ENCODE measurements at places on chromosomes 3 and 15.

DNA sequence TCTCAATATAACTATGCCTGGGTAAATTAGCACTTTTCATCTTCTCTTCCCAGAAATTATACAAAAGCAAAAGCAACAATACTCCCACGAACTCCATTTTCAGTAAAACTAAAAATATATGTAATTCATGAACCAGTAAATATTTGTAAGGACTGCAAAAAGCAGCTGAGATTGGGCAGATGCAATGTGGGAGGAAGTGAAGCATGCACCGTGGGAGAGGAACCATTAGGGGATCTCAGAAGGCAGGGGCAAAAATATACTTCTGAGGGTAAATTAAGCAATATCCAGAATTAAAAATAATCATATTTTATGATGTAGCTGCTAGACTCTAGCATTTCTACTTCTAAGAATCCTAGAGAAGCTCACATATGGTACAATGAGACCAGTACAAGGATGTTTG lies 20.2 kb downstream of the CFAP91 start:
- DNase-seq: no peak

GRCh38 chr3:135125171-135125801 lies 330.2 kb downstream of the EPHB1 start:
- no peak for DNase-seq

DNA sequence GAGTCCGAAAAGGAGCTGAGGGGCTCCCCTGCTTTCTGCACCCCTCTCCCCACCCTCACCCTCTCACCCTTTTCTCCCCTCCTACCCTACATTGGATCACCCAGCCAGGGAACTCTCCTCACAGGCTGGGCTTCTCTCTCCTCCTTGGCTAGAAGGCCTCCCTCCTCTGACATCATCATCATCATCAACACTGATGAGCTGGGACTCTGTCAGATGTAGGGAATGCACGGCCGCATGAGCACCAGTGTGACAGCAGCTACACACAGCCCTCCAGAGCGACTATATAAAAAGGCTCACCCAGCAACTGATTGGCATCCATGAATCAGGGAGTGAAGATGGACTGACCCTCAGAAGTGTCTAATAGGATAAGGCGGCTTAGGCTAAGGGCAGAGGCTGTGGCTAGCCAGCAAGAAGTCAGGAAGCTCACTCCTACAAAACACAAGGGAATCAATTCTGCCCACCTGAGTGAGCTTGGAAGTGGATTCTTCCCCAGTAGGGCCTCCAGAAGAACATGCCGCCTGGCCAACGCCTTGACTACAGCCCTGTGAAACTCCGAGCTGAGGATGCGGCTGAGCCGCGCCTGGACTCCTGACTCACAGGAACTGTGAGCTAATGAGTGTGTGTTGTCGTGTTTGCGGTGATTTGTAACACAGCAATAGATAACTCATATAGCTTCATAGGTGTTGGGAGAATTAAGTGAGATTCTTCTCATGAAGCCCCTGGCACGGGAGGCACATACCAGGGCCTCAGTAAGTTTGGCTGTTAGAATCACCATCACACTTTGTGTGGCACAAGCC lies 147.6 kb downstream of the FAM43A start:
- DNase-seq: no peak

- DNase-seq: no peak
These were observed 809.2 kb downstream of the NAALADL2 start for GRCh38 chr3:175668300-175668699.

- DNase-seq: no peak
These were observed 2.9 kb upstream of the USP3 start for GRCh38 chr15:63501256-63502089.

DNA sequence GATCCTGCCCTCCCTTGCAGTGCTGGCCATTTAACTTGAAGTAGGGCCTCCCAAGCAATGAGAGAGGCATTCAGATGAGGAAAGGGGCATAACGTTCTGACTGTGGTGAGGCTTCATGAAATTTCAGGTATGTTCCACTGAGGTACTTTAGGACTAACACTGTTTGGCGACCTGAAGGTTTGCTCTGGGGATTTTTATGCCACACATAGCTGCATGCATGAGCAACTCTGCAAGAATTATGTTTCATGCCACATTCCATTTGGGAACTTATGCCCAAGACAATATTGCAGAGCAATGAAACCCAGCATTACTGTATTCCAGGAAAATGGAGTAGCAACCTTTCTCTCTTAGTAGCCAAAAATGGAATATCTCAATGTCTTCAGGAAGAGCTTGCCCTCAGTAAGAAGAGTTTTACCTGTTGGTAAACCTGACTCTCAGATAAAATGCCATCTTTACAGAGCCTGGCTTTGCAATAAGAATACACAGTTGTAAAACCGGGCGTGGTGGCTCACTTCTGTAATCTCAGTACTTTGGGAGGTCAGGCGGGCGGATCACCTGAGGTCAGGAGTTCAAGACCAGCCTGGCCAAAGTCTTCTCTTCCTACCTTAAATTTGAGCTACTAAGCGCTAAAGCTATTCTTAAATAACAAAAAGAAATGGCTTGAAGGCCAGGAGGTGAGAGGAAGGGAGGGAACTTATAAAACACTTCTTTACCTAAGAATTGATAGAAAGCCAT lies 16.7 kb upstream of the TBL1XR1 start:
- DNase-seq: no peak

DNA sequence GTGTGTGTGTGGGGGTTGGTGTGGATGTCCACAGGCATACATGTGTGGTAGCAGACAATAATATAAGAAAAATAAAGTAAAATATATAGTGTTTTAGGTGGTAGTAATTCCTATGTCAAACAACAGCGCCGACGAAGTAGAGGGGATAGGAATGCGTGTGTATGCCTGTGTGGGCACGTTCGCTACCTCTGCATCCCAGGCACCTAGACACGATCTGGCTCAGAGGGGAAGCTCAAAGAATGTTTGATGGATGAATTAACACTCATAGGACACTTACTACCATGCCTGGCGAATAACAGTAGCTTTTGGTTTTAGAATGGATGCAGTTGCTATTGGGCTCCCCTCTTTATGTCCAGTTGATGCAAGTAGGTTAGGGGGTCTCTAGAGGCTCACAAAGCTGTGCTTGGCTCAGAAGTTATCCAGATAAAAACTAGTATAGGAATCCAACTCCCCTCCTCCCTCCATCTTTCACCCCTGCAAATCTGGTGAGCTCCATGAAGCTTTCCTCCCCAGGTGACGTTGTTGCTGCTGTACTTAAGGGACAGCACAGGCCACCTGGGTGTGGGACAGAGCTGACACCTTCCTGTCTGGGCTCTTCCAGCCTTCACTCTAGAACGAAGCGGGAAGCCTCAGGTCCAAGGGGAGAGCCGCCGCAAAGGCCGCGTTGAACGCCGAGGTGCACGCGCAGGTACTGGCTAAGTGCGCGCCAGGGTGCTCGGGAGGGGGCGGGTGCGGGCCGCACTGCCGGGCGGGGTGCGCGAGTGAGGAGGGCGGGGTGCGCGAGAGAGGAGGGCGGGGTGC lies 192.6 kb upstream of the LYSMD4 start:
- peak; percentile 52 for DNase-seq

- no peak for DNase-seq
These were observed 42.5 kb downstream of the SCN10A start for GRCh38 chr3:38773528-38773927.

- DNase-seq: no peak
These were observed 878 bp upstream of the RAD51 start for GRCh38 chr15:40693904-40694687.

DNA sequence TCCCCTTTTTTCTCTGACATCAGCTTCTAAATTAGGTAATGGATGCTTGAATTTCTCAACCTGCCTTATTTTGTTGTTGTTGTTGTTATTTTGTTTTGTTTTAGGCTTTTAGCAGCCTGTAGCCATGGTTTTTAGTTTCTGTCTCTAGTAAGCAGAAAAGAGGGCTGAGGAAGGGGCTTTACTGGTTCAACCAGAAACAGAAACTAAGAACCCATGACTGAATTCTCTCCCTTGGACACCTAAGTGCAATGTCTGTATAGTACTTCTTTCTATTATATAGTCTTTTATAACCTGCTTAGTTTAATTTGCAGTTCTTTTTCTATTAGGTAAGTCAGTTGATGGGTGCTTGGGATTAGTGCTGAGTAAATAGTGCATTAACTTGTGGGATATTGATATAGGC lies 129.0 kb downstream of the BBX start:
- no peak for DNase-seq

DNA sequence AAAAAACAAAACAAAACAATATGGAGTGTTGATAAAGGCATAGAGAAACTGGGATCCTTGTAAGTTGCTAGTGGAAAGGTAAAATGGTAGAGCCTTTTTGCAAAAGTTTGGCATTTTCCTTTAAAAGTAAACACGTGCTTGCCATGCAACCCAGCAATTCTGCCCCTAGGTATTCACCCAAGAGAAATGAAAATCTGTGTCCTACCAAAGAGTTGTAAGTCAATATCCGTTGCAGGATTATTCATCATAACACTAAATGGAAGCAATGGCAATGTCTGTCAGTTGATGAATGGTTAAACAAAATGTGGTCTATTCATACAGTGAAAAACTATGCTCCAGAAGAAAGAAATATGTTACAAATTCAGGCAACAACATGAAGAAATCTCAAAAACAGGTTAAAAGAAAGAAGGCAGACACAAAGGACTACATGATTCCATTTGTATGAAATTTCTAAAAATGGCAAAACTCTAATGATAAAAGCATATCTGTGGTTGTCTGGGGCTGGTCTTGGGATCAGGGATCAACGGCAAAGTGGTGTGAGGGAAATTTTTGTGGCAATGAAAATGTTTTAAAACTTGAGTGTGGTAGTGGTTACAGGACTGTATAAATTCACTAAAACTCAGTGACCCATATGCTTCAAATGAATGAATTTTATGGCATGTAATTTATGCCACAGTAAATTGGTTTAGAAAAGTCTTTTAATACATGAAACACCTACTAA lies 229.6 kb downstream of the OPA1 start:
- DNase-seq: no peak

DNA sequence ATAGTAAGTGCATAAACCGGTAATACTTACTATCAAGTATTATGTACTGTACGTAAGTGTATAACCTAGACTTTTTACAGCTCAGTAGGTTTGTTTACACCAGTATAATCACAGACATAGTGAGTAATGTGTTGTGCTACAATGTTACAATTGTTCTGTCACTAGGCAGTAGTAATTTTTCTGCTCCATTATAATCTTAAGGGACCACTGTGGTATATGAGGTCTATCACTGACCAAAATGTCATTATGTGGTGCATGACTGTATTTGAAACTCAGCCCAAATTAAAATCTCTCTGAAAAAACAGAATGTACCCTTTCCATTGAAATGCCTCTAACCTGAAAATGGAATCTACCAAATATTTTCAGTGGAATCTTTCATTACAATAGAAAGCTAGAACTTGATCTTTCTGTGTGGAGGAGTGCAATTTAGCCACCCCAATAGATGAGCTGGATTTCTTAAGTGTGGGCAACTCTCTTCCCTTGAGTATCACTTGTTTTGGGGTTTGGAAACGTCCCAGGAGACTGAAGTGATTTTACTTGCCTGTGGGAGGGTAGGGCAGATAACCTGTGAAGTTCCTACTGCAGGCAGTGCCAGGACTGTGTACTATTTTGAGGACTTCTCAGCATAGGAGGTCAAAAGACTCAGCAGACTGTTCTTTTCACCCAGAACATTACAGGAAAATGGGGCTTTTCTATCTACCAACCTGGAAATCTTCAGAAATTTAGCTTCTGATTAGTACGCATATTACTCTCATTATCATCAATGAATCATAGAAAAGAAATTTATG lies 50.9 kb downstream of the FAM98B start:
- no peak for DNase-seq

GRCh38 chr3:117427081-117427480 lies 717.5 kb downstream of the TUSC7 start:
- DNase-seq: no peak

DNA sequence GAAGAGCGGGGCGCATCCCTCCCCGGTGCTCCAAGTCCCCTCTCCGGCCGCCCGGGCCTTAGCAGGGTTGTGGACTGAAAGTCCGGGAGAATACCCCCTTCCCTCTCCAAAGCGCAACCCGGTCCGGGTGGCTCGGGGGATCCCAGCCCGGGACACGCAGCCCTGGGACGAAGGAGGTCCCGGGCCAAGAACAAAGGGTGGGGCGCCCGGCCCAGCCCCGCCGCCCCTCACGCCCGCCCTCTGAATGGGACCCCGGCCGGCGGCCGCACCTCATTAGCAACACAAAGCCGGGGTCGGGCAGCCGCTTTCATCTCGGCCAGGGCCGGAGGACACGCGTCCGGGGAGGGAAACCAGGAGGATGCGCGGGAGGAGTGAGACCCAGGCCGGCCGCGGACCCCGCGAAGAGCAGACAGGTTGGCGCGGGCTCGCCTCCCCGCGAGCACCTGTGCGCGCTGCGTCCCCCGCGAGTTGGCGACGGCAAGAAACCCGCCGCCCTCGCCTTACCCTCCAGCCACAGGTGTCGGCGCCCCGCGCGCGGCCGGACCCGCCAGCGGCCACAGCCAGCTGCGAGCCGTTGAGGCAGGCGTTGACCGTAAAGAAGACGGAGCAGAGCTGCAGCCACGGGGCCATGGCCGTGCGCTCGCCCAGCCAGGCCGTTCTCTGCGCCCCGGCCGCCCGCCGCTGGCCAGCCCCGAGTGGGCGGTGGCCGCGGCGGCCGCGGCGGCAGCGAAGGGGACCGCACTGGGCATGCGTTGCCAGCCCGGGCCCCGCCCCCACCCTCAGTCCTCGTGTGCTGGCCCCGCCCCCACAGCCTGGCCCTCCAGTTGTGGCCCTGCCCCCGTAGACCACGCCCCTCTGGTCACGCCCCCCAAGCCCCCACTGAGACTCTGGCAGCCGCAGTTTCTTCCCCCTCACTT lies at the start of gene IL17RD:
IL17RD (minus strand) TSS at position 697 of the 917 bp plus-strand sequence; CDS start at position 630, 67 bp downstream.
- DNase-seq: peak; percentile 33

DNA sequence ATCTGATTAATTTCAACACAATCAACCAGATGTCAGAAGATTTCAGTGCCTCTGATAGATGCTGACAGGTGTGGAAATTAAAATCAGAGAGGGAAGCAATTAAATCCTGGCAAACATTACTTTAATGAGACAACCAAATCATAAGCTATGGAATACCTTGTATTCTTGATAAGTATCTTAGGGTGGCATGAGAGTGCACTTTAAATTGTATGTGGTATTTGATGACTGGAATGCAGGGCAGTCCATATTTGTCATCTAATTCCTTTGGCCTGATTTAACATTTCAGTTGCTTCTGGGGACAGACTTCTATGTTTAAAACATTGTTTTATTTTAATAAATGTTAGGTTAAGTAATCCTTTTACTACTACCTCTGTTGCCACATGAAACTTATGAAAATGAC lies 184.1 kb downstream of the LPP start:
- DNase-seq: no peak

DNA sequence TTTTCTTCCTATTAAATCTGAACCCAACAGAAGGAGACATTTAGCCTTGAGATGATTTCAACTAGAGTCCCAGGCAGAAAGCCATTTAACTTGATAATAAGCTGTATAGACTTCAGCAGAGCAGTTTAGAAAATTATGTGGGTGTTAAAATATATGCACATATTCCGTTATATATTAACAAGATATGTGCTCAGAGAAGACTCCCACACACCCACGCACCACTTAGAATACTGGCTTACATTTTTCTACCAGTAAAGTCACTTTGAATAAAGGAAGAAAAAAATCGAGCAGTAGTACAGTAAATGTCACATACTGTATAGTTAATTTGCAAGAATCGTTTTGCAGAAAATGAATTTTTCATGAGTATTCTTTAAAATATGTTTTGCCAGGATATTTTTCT lies 599.3 kb downstream of the FGF12 start:
- DNase-seq: no peak
